Stimulated activated naive CD4-positive, alpha-beta T cell treated with Interleukin-2 at 50 U/mL for 16 hours (primary cell): ENCODE measurements at places on chromosomes 16 and 17.

DNA sequence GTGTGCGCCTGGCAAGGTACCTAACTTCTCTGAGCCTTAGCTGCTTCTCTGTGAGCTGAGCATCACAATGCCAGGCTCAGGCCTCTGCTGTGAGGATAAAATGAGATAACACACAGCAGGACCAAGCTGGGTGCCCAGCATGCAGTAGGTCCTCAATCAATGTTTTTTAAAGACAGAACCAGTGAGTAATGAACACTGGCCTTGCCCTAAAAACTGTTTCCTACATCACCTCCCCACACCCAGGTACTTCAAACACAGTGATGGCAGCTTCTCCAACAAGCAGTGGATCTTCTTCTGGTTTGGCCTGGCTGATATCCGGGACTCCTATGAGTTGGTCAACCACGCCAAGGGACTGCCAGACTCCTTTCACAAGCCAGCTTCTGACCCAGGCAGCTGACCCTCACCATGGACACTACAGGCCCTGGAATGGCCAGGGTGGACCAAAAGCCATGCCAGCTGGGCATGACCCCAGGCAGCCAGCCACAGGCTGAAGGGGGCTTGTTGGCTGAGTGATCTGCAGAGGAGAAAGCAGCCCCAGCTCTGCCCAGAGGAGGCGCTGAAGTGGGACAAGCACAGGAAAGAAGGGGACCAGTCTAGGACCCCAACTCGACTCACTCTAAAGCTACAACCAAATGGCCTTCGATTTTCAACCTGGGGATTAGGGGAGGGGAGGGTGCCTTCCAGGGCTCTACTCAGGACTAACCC, 3.9 kb downstream of the NAGS start:
- no peak for DNase-seq

DNA sequence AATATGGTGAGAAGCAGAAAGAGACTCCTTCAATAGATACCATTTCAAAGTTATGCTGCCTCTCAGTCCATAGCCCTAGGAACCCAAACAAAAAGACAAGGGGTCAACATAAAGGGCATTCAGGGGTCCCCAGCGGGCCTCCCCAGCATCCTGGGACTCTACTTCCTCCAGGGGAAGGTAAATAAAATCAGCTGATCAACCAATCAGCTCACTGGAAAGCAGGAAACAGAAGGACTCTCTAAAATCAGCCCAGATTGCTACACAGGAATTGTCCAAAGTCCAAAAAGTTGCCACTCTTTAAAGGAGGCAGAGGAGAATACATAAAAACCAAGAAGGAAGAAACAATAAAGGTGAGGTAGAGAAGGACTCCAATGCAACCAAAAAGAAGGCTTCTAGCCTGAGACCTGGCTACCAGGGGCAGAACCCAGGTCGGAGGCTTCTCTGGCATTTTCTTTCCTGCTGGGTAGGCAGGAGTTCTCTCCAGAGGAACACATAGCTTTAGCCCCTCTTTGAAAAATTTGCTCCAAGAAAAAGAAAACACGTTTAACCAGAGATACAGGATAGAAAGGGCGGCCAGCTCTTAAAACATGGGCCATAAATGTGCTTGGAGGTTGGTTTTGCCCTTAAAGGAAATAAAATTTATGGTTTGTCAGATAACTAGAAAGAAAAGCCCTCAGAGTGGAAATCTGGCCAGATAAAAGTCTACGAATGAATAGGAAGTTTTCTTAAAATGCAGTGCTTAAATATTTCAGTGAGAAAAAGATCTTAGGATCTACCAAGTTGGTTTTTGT, 404.6 kb downstream of the SOX9 start:
- no peak for DNase-seq

DNA sequence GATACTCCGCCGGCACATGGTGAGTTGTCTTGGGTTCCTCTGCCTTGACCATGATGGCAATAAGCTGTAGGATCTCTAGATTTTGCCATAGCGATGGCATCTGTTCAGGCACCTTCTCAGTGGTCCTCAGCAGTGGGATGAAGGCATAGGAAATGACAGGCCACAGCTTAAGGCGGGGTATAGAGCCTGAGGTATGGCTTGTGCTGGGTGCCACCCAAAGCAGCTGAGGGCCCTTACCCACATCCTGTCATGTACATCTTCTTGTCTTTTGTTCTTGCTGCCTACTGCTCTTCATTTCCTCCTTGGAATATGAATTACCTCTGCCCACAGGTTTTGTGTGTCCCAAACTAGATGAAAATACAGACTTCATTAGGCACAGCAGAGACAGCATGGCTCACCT, 29.5 kb downstream of the KAT7 start:
- peak; percentile 28 for DNase-seq

DNA sequence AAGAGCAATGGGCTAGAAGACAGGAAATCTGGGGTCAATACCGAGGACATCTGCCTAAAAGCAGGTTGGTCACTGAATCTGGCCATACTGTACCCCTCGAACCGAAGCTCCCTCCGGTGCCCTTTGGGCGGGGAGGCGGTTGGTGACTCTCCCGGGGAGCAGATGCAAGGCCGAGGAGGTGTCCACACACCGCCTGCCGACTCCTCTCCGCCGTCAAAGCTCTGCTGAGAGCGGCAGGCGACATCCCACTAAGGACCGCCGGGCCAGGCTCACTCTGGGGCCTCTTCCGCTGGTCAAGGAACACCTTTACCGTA, 458 bp downstream of the ZNF200 start:
- DNase-seq: no peak

DNA sequence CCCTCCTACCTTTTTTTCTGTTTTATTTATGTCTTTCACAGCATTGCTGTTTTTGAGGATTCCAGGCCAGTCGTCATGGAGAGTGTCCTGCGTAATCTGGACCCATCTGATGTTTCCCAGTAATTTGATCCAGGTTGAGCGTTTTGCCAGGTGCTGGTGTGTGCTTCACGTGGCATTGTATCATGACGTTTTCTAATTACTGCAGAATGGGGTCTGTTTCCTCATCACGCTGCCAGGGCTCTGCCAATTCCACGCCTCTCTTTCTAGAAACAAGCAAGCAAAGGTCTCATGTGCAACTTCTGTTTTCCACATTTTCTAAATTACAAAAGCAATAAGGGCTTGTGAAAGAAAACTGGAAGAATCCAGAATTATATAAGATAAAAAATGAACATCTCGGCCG, 28.3 kb upstream of the BHLHA9 start:
- no peak for DNase-seq

DNA sequence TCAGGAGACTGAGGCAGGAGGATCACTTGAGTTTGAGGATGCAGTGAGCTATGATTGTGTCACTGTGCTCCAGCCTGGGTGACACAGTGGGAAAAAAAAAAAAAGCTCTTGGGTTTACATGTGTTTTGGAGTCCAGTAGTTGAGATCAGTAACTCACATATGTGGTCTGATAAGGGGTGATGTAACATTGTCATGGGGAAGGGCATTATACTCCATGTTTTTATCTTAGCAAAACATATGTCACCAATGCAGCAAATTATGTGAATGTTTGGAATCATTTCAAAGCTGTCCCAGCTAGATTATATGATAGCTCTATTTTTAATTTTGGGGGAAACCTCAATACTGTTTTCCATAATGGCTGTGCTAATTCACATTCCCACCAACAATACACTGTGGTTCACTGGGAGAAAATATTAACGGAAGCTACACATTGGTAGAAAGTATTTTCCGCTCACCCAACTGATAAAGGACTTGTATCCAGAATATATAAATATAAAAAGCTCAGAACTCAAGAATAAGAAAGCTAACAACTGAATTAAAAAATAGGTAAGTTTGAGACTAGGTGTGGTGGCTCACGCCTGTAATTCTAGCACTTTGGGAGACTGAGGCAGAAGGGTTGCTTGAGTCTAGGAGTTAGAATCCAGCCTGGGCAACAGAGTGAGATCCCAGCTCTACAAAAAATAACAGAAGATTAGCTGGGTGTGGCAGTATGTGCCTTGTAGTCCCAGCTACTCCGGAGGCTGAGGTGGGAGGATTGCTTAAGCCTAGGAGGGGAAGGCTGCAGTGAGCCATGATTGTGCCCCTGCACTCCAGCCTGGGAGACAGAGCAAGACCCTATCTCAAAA, 224.1 kb upstream of the TBX2 start:
- DNase-seq: no peak

DNA sequence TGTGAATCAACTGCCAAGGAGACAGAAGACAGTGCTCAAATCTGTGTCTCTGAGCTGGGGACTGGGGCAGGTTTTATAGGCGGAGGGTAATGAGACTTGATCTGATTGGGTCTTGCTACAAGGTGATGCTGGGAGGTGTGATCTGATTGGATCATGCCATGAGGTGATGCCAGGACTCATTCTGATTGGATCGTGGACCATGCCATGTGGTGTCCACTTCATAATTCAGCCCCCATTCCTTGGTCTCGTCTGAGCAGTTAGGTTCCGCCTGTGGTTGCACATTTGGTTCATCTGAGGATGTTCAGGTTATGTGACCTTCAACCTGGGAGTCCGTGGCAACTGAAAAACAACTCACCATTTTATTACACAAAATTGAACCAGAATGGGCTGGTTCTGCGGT, 41.0 kb downstream of the OTOA start:
- DNase-seq: no peak

GRCh38 chr16:46747777-46748651, at the start of gene MYLK3:
MYLK3 (minus strand) TSS chr16:46748344; CDS start chr16:46748193, 151 bp downstream.
- DNase-seq: no peak

GRCh38 chr16:69937465-69937951, 13.6 kb upstream of the CLEC18A start:
- DNase-seq: no peak

DNA sequence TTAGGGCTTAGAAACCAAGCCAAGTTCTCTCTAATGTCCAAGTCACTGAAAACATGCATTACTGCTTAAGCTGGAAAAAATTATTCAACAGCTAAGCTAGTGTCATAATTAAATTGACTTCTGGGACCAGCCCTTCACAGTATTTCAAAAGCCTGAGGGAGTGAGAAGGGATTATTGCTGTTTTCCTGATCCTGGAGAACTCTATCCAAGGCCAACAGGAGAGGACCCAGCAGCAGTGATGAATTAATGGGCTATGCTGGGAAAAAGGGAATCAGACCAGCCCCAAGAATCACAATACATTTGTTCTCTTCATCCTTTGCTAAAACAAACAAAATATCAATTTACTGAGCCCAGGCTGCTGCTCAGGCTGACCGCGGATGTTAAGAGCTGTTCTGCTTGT, 34.5 kb upstream of the CLEC3A start:
- DNase-seq: no peak

DNA sequence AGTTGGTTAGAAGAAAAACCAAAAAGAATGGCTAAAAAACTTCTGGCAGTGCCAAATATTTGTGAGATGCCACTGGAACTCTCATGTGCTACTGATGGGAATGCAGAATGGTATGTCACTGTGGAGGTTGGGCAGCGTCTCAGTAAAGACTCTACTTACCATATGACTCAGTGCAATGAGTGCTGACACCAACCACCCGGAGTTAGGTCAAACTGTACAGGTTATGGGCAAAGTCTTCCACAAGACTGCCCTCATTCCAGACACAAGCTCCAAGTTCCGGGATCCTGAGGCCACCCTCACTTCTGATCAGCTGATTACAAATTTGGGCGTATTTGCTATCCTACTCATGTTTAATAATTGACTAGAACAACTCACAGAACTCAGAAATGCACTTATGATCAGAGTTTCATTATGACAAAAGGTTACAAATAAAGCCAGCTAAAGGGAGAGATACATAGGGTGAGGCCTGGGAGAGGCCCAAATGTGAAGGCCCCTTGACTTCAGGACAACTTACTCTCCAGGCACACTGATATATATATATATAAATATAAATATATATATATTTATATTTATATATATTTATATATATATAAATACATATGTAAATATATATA, 114.9 kb downstream of the TRIM37 start:
- no peak for DNase-seq

DNA sequence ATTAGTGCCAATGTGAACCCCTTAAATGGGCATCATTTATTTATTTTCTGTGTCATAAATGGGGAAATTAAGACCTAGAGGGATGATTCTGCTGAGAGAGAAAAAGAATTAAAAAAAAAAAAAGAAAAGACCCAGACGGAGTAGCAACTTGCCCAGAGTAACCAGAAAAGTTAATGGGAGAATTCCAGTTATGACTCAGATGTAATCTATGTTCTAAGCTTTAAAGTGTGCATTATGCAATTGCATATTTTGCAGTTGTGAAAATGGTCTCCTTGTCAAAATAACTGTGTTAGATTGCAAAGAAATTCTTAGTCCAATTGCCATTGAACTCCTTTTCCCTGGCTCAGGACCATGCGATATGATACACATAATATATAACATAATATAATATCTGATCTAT, 38.6 kb upstream of the TBX2 start:
- no peak for DNase-seq

GRCh38 chr17:44402564-44403172, 13.2 kb upstream of the ITGA2B start:
- no peak for DNase-seq

DNA sequence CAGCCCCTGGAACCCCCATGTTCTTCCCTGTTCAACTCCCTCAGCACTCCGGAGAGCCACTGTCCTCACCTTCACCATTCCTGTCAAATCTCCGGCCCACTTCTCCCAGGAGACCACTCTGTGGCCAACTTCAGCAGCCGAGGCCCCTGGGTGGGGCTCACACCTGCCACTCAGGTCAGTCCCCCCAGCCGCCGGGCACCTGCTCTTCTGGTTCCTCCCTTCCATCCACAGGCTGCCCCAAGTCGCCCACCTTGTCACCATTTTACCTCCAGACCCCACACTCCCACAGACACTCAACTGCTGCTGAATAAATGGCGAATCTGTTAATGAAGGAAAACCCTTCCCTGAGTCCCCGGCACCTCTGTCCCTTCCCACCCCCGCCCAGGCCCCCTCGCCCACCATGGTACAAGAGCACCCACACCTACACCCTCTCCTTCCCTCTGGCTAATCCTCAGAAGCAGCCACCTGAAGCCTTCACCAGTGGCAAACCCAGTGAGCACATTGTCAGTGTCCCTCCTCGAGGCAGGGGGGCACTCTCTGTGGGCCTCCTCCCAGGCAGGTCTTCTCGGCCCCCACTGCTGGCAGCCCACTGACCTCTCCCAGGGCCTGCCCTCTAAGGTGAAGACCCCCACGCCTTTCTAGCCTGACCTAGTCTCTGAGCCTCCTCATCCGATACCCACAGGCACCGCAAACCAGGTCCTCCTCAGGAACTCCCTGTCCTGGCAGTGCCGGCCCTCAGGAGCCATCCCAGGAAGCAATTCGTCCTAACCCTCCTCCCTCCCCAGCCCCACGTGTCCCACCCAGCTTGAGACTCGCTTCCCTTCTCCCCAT, 8.2 kb downstream of the CANT1 start:
- no peak for DNase-seq

DNA sequence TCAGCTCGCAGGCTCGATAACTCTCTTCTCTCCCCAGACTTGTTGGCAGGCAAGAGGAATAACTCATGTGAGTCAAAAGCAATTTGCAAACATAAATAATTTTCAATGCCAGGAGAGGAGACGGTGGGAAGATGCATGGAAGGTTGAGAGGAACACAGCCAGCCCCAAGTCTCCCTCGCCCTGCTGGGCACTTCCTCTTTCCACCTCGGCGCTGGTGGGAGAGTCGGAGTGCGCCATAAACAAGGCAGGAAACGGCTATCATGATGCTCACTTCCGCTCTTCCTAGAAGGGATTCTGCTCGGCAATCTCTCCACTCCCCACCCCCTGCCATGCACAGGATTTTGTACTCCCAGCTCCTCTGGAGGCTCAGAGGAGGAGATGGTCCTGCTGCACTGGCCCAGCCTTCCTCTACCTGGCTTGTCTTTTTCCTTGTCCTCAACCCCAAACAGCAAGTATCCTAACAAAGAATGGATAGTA, 13.0 kb downstream of the CBX4 start:
- no peak for DNase-seq
